Activated CD4-positive, alpha-beta T cell treated with anti-CD3 and anti-CD28 coated beads, Interleukin-2, amount 50 U/mL, for 4 hours (primary cell): ENCODE measurements at places on chromosomes 6 and 20.

DNA sequence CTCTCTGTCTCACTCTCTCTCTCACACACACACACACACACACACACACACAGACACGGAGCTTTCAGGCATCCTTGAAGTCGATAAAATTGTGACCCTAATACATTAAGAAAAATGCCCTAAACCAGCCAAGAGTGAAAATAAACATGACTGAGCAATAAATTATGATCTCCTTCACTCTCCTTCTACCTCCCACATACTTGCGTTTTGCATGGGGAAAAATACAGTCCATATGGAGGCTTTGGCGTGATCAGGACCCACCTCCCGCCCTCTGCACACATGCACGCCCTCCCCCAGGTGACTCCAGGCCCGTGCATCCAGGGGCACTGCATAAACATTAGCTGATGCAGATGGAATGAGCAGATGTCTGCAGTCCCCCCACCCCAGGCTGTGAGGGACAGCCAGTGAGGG, 114.2 kb upstream of the JARID2 start:
- no peak for DNase-seq

GRCh38 chr6:84065693-84066290, 32.2 kb downstream of the MRAP2 start:
- DNase-seq = no peak

DNA sequence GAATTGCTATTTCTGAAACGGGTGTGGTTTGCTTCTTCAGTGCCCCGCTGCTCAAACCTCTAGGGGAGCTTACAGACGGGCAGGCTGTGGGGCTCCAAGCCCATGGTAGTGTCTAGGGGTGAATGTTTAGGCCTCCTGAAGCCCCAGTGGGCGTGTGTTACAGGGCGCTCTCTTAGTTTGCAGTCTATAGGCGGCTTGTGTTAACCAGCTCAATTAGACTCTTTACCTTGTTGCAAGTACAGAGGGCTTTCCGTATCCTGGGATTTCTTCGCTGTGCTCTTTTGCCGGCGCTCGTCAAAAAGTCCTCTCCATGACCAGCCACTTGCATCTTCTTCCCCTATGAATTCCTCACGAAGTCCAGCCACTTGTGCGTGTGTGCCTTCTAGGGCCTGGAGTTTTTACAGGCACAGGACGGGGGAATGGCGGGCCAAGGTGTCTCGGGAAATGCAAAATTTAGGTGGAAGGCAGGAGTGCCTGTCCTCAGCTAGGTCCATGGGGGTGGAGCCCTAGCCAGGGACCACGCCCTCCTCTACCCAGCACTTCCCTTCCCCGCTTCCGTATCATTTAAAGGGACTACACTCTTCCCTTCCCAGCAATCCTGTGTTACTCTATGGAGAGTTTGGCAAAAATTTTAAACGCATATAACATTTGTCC, 94.5 kb downstream of the HTR1B start:
- DNase-seq = no peak

GRCh38 chr6:112773187-112773586, 426.1 kb downstream of the RFPL4B start:
- DNase-seq = no peak

GRCh38 chr20:63153254-63154221, 62.4 kb downstream of the YTHDF1 start:
- DNase-seq = no peak

DNA sequence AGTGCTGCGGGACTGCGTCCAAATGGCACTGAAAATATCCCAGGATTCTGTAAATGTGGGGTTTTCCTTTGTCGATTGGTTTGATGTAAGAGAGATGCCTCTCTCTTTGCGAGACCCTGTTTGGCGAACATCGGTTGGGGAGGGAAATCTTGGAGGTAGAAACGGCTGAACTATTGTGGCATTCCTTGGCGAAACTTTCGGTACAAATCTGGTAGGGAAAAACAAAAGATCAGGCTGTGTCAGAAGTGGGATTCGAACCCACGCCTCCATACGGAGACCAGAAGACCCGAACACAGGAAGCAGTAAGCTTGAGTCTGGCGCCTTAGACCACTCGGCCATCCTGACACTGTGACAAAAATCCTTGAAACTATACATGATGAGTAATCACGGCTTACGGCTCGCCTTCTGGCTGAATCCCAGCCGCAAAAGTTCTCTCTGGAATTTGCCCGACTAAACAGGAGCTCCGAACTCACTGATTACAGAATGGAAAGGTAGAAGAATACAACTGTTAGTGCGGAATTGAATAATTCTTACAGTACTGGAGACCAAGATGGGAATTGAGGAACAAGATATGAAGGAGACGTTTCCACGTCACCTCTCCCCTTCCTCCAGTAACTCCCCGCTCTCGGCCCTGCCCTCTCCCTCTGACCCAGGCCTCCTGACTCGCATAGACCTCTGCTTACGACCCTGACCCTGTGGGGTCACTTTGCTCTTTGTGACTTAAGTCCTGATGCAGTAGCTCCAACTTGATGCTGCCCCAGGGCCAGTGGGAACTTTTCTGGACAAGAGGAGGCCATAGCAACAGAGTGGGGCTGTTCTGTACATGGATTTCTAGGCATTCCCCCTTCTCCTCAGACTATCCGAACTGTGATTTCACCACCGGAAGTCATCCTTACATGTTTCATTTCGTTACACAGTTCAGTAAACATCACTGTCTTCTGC, 132.8 kb upstream of the ZNF184 start:
- no peak for DNase-seq

DNA sequence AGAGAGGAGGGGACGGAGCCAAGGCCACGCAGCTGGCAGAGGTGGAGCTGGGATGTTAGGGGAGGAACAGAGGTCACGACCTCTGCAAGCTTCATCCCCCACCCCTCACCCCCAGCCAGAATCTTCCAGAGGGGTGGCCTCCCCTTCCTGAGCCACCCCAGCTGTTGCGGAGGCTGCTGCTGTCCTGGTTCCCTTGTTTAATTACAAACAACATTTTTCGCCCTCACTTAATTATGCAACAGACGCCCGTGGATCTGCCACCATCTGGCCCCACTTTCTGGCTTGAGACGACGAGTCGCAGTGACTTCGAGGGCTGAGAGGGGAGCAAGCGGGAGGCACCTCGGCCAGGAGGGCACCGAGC, 153.7 kb upstream of the PTPN1 start:
- DNase-seq = no peak

GRCh38 chr6:107314531-107314939, 144.8 kb downstream of the PDSS2 start:
- no peak for DNase-seq

- no peak for DNase-seq
Measured at GRCh38 chr6:14009431-14009830, 84.7 kb downstream of the RNF182 start.

- no peak for DNase-seq
Measured at GRCh38 chr6:133502441-133503335, 261.5 kb downstream of the EYA4 start.

GRCh38 chr20:35768731-35769664, 2.8 kb upstream of the PHF20 start:
- peak; percentile 11 for DNase-seq

- no peak for DNase-seq
Measured at GRCh38 chr6:81770381-81770780, 17.9 kb upstream of the TENT5A start.
